ENCODE measurements at places on chromosomes 7 and 10. TPM values are rescaled to one million over a fixed set of nuclear protein-coding genes. Genes with fewer than 3 reads are reported as not detected.

DNA sequence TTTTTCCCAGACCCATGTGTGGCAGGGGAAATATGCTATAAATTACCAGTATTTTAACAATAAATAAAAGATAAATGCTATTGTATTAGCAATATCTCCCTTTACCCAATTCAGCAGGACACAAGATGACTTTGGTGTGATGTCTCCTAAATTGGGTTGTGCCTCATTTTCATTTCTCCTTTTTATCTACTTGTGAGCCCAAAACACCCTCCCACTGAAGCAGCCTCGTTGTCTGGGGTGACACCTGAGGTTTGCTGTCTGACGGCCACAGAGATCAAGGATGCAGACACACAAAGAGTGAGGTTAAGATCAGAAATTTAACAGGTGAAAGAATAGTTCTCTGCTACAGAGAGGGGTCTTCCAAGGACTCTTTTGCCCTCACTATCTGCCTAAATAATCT is 27.1 kb upstream of the CC2D2B start:
- no peak for DNase-seq

GRCh38 chr7:24496036-24496435 is 77.2 kb upstream of the PALS2 start:
- DNase-seq: no peak

DNA sequence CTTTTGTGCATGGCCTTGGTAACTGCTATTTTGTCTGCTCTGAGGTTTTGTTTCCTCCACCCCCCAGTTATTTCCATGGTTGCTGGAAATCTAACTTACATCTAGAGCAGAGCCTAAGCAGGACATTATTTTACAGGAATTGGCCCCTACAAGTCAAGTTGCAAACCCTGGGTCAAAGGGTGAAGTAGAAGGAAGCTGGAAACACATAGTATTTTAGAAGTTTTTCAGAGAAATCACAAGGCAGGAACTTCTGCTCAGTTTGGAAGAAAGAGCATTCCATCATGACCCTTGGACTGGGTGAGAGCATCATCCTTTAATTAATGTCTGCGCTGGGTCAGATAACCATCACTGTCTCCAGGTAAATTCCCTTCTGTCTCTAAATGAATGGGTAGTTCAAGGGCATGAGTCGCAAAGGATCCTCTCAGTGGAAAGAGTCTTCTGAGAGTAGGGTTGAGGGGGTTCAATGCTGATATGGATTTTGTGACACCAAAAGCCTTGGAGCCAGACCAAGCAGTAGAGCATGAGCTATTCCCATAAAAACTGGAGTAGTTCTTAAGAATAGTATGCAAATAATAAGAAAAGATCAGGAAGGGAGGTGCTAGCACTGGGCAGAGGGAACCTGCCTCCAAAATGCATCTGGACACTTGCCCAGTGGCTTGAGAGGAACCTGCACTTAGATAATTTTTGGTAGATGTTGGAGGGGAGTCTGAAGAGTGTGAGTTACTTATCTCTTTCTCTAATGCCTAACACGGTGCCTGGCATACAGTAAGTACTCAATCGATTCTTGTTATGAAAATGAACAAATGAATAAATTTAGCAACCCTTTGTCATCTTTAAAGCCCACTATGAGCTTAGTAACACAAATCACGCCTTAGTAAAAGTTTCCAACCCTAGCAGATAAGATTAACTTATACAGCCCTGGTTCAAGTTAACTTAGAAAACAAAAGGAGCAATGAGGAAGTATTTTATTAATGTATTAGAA is 160.6 kb upstream of the ADO start:
- no peak for DNase-seq

- no peak for DNase-seq
Observed at GRCh38 chr10:128084364-128084763, 41.9 kb downstream of the MKI67 start.

DNA sequence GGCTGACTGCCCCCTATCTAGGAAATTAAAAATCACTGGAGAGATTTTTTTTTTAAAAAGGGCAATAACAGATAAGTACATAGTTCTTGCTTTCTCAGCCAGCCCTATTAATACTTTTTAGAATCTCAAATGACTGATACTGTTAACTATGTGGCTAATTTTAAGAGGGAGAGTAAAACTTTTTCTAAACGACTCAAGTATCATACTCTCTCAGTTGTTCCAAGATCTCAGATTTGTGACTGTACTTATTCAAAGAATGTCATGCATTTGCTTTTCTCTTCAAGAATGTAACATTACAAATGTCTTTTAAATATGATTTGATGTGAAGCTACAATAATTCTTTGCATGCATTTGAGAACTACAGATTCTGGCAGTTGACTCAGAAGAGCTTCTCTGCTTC is 55.4 kb upstream of the RAB11FIP2 start:
- no peak for DNase-seq

PTF1A gene
- total RNA-seq: not detected

- DNase-seq: no peak
Observed at GRCh38 chr10:72736176-72736827, 44.4 kb downstream of the MCU start.

- DNase-seq: no peak
Observed at GRCh38 chr7:107856806-107857540, 34.0 kb upstream of the DLD start.

DNA sequence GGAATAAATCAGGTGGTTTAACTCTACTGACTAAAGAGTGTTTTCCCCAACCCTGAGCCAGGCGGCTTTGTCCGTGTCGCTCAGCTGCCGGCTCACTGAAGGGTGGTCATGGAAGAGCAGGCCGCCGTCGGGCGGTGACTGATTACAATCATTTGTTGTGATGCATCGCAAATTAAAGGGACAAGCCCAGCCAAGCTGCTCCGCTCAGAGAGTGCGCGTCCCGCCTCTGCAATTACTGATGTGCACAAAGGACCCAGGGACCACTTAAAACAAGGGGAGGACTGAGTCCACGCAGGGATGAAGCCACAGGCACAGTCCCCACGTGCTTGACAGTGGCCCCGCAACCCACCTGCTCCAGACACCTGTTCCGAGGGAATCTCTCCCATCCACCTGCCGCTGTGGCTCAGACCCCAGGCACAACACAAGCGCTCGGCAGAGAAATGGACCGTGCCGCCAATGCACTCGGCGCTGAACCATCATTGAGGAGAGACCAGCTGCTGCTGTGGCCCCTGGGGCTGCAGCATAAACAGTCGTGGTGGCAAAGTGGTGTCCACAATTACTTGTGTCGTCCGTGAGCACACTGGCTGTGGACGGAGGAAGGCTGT is 526.5 kb downstream of the PTPRN2 start:
- no peak for DNase-seq

- DNase-seq: peak; percentile 58
Observed at GRCh38 chr7:44279286-44279685, 46.1 kb downstream of the CAMK2B start.

- DNase-seq: no peak
Observed at GRCh38 chr10:24414597-24414996, 205.7 kb downstream of the KIAA1217 start.

DNA sequence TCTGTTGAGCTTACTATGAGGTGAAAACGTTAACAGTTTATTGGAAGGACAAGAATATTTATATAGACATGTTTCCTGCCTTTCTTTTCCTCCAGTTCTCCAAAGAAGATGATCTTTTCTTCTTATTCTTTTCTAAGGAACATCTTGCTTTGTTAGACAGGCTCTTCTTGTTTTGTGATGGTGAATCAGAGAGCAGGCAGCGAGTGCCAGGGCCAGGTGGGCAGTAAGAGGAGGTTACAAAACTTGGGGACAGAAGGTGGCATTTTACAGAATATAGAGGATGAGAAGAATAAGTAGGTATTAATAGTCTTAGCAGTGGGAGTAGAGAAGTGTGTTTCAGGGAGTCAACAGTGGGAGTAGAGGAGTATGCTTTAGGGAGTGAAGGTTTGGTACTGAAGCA is 223.6 kb downstream of the ARL4A start:
- DNase-seq: no peak

MEST gene
- total RNA-seq: 23.0 TPM

PDCD4 gene
- total RNA-seq: 67.5 TPM

TRIM50 gene
- total RNA-seq: not detected

DNA sequence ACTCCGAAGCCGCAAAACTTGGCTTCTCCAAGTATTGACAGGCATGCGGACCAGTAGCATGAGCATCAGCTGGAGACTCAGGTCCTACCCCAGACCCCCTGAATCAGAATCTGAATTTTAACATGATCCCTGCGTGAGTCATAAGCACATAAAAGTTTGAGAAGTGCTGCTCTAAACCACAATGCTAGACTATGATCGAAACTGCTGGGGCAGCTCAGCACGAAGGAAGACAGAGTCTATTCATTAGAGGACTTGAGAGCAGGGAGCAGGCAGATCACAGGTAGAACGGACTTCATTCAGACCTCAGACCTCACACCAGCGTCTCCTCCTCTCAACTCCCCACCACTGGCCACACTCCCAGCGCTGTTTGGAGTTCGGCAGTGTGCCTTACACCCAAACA is 16.9 kb downstream of the CAMK2G start:
- no peak for DNase-seq

DNA sequence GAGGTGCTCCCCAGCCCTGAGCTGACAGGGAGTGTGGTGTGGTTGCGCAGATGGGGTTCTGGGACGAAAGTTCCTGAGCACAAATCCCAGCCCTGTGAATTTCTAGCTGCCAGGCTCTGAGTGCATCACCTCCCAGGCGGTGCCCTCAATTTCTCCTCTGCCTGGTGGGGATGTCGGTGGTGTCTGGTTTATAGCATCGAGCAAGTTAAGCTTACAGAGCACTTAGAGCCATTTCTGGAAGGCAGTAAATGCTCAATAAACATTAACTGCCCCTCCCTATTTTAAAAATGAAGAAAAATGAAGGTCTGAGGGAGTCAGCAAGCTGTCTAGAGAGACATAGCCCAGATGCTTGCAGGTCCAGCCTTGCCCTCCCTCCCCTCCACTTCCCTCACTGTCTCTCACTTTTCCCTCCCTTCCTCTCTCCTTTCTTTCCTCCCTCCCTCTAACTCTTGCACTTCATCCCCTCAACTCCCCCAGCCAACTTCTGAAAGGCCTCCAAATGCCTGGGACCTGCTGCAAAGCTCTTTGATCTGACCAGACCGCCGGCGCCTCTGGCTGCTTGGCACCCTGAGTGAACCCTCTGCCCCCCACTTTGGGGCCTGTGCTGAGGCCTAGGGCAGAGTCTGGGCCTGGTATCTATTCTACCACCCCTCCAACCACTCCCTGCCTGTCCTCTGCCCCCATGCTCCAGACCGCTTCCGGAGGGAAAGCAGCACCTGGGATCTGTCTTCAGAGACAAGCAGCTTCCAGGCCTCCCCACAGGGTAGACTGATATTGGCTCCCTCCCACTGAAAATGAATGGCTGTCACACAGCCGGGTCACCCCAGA is 438.3 kb downstream of the RPS24 start:
- peak; percentile 66 for DNase-seq

LRIT1 gene
- not detected for total RNA-seq

- peak; percentile 55 for DNase-seq
Observed at GRCh38 chr10:49740346-49741107, 21.6 kb downstream of the OGDHL start.

DNA sequence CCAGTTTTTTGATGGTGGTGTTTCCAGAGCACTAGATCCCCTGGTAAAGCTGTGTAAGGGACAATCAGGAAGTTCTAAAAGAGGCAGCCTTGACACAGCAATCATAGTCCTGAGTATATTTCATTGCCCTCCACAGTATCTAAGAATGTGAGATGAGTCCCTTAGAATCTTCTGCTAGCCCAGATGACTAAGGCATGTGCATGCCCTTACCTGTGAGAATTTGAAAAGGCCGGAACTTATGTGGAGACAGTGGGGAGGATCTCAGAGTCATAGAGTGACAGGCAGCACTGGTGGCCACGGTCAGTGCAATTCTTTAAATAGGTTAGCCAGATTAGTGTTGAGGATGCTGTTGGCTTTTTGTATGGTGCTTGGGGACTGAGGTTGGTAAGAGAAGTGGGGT is 361.4 kb upstream of the VSTM2A start:
- DNase-seq: no peak

CTAGE8 gene
- total RNA-seq: 0.21 TPM

CNOT4 gene
- total RNA-seq: 29.0 TPM

VSTM4 gene
- total RNA-seq: 34.2 TPM

- DNase-seq: no peak
Observed at GRCh38 chr10:106500041-106500924, 664.2 kb downstream of the SORCS1 start.

DNA sequence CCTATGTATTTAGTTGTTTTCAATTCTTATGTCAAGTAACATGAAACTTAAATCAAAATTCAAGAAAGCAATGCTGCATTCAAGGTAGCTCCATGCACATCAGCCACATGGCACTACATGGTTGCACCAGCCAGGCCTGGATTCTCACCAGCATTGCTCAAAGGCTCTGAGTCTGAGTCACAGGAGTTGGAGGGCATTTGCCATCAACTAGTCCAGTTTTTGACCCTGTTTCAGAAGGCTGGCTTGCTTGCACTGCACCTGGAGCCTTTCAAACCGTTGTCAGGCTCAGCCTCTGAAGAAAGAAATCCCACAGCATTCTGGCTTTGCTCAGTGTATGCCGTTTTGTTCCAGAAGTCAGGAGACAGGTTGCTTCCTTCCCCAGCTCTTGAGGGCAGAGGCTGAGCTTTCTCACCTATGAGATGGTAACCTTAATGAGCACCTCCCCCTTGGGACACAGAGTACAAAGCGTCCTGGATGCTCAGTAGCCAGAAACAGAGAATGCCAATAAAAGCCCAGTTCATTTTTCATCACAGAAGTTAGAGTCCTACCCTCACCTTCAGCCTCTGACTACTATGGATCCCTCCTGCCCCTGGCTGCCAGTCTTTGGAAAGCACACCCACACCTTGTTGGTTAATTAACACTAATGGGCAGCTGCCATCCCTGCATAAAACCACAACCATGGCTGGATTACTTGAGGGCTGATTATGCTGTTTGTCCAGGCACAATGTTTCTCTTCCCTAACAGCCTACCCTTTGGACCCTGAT is 288.4 kb upstream of the LRRTM3 start:
- DNase-seq: peak; percentile 17

GRCh38 chr7:3594901-3595300 is 293.8 kb downstream of the SDK1 start:
- no peak for DNase-seq

DNA sequence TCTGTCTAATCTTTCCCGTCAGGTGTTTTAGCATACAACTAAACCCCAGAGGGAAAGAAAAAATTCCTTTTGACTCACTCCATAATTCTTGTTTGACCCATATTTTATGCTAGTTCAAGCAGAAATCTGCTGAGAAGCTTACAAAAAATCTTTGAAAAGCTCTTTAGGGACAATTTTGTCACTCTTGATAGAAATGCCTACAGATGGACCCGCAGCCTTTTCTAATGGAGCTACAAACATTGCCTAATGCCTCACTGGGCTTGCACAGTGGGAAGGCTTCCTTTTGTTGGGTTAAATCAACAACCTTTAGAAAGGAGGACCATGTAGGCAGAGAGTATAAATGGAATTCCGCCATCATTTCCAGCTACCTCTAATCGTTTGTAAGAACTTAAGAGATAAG is 344.5 kb downstream of the PCLO start:
- DNase-seq: no peak

- DNase-seq: no peak
Observed at GRCh38 chr10:84397735-84398144, 69.4 kb downstream of the CCSER2 start.

HOXA13 gene
- total RNA-seq: not detected

DNA sequence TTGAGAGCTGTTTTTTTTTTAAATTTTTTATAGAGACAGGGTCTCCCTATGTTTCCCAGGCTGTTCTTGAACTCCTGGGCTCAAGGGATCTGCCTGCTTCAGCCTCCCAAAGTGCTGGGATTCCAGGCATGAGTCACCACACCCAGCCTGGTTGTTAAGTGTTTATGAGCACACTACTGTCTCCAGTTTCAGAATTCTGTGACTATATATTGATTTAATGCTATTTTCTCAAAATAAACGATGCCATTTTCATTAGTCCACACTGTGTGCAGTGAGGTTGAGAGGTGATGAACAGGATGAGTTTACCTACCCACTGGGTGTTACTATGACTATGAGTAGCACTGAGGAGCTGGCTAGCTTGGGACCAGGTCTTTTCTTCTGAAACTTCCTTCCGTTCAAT is 110.9 kb upstream of the FAM180A start:
- DNase-seq: no peak
